Activated effector memory CD4-positive, alpha-beta T cell treated with anti-CD3 and anti-CD28 coated beads, Interleukin-2, amount 50 U/mL, for 16 hours (primary cell): ENCODE measurements at places on chromosomes 6 and 20.
A peak's percentile ranks its signal among the peaks of the same experiment; 100 is the strongest.

DNA sequence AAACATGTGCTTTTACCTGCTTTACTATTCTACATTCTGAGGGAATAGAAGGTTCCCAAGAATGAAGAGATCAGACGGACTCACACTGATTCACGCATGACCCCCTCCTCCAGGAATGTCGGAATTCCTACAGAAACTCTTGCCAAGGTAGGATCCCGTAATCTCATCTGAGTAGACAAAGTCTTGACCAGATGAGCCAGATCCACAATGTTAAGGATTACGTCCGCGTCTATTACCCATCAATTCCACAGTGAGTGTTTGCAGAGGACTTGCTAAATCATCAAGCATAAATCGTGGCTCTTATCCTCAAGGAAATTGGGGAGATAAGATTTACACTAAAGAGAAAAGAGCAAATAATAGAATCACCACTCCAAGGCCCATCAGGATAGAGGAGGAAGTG, 245.9 kb upstream of the FOXQ1 start:
- DNase-seq: no peak

GRCh38 chr6:168374541-168375071, 55.0 kb upstream of the DACT2 start:
- no peak for DNase-seq

DNA sequence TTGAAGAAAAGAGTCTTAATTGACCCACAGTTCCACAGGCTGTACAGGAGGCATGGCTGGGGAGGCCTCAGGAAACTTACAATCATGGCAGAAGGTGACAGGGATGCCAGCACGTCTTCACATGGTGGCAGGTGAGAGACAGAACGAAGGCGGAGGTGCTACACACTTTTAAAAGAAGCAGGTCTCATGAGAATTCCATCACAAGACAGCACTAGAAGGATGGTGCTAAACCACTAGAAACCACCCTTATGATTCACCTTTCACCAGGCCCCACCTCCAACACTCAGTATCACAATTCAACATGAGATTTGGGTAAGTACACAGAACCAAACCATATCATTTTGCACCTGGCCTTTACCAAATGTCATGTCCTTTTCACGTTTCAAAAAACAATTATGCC, 20.9 kb downstream of the TAGAP start:
- peak; percentile 67 for DNase-seq

DNA sequence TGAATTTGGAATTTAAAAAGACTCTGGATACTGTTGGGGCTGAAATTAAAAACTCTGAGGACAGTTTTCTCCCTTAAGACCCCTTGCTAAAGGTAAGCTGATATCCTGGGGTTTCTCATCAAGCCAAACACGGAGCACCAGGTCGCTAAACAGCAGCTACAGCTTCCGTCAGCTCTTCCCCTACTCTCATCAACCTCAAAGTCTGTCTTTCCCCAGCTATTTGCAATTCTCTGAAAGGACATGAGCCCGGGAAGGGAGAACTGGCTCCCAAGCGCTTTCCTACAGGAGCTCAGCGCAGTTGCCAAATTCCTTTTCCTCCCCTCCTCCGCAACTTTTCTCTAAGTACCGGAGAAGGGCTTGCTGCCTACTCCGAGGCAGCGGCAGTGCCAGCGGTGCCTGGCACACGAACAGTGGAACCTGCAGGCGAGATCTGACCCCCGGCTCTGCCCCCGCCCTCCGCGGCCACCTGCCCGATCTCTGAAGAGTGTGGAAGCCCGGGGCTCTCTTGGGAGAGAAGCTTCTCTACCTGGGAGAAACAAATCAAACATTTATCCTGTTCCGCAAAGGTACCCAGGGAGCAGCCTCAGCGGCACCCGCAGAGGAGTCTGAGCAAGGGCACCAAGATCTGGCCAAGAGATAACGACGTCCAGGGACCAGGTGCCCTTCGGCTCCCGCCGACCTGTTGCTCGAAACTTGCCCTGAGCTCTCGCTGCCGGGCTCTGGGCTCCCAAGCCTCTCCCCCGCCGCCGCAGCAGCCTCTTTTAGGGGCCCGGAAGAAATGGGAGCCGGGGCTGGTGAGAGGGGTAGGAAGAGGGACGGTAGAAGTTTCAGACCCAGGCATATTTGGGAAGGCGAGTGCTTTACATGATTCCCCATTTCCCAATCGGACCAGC, 2.2 kb downstream of the CBLN4 start:
- DNase-seq: no peak

DNA sequence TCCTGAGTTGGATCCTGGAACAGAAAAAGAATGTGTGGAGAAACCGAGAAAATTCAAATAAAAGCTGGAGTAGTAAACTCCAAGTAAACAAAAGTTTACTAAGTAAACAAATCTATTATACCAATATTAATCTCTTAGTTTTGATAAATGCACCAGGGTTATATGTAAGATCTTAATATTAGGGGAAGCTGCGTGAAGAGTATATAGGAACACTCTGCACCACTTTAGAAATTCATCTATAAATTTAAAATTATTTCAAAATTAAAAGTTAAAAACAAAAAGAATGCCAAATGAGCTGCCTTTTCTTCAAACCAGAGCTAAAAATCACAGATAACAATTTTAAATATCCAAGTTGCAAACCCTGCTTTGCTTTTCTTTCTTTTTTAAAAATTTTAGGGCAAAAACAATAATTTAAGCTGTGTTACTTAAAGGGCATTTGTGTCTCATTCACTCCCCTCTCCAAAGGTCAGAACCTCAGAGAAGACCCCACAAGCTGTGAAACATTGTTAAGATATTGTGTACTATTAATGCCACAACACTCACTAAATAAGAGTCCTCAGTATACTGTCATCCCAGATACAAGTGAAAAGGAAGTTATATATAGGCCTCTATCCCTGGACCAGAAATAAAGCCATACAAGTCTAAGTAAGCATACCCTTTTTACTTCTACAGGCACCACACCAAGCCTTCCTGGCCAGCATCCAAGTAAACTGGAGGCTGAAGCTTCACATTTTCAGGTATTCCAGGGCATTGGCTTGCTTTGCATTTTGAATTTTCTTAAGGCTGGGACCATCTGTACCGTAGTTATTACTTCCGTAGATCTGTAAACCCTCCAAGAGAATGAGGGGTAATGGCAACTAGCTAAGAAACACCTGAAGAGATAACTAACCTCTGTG, 7.0 kb downstream of the DNAAF9 start:
- no peak for DNase-seq

GRCh38 chr20:38307371-38308046, 3.6 kb downstream of the BPI start:
- peak; percentile 31 for DNase-seq

DNA sequence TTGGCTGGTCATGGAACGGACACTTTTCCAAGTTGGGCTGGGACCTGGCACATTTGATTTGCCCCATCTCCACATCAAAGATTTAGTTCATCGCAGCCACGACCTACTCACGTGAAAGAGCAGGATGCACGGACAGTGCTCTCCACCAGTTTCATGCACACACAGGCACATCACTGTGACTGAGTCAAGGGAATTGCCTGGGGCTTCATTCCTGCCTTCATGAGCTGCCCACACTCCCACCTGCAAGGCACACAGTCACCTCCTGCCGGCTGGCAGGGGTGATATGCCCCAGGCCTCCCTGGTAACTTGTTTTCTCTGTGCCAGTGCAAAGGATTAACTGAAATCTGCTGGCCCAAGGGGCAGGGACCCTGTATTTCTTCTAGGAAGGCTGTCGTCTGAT, 23.3 kb upstream of the CST1 start:
- DNase-seq: no peak

DNA sequence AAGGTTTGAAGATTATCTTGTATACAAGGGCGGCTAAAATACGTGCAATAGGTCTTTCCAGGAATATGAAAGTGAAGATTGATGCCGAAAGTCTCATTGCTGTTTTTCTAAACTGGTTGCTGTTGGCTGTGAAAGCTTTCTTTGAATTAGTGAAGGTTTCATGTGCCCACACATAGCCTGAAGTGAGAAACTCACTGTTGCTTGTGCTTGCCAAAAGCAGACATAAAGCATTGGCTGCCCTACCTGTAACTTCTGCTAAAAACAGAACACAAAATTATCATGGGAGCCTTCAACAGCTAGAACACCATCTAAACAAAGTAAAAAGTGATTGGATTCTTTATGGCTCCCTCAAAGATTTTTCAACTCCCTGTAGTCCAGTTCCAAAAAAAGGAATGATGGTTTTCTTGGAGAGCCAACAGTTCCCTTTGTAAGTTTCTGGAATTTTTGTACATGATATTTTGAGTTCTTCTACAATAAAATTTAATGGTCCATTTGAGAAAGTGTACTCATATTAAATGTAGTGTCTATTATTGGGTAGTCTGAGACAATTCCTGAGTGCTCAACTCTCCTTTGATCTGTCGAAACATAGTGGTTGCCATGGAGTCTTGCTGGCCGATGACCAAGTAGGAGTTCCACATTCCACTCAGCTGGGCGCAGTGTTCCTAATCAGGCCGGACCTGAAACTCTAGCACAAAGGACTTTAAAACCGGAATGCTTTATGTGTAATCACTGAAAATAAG, 68.5 kb downstream of the PLEKHG1 start:
- DNase-seq: no peak

GRCh38 chr6:38307740-38308139, 332.0 kb downstream of the BTBD9 start:
- DNase-seq: no peak

DNA sequence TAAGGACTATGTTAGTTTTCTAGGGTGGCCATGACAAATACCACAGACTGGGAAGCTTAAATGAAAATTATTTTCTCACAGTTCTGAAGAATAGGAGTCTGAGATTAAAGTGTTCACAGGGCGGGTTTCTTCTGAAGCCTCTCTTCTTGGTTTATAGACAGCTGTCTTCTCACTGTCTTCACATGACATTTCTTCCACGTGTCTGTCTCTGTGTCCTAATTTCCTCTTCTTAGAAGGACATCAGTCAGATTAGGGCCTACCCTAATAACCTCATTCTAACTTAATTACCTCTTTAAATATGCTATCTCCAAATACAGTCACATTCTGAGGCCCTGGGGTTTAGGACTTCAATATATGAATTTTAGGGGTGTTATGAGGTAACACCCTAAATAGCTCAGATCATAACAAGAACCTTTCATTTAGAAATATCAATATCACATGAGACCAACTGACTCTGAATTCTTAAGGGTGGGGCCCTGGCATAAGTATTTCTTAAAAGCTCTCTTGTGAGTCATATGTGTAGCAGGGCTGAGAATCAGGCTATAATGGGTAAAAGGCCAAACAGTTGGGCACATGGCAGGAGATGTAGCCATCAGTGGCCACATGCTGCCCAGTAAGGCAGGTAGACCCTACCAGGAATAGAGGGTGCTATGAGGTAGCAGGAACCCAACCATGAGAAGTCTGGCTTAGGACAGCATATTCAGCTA, 62.0 kb upstream of the TENT5A start:
- no peak for DNase-seq

DNA sequence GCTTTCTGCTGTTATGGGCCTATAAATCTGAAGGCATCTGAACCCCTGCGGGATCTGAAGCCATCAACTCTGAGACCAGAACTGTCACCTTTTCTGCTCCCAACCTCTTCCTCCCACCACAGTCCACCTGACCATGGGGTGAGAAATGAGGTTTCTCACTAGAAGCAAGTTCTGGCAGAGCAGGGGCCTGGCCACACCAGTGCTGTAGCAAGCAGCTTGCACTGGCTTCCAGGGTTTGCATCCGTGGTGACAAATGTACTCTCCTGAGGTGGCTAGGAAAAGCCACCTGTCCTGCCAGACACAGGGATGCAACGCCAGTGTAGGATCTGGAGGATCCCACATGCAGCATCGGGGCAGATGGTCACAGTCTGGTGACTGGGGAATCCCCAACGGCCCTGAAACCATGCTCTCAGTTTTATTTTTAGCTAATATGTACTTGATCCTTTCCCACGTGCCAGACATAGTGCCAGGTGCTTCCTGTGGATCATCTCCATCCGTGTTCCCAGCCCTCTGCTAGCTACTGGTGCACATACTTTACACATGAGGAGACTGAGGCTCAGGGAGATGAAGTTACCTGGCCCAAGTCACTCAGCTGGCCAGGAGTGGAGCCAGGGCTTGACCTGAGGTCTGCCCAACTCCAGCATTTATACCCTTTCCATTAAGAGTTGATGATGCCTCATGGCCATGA, 122.1 kb upstream of the SPACA1 start:
- no peak for DNase-seq

DNA sequence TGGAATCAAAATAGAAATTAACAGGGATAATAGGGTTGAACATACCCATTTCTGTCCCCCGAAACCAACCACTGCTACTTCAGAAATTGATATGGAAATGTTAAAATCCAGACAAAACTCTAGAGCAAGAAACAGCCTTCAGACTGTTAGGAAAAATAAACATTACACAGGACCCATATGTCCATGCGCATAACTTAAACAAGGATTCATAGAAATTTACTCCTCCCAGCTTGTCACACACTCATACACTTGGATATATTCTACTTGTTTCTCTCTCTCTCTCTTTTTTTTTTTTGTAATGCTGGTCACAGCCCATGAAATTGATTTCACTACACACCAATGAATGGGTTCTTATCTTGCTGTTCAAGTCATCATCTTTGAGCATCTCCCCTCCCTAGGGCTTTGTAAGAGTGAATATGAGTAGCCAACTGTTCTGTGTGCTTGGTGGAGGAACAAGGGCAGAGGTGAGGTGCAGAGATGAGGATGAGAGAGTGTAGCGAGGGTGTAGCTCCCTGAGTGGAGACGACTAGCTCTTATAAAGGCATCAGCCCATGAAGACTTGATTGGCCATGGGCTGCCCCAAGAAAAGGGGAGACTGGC, 61.8 kb upstream of the MLN start:
- DNase-seq: no peak

- DNase-seq: no peak
Measured at GRCh38 chr6:108627692-108628550, 67.2 kb downstream of the FOXO3 start.

DNA sequence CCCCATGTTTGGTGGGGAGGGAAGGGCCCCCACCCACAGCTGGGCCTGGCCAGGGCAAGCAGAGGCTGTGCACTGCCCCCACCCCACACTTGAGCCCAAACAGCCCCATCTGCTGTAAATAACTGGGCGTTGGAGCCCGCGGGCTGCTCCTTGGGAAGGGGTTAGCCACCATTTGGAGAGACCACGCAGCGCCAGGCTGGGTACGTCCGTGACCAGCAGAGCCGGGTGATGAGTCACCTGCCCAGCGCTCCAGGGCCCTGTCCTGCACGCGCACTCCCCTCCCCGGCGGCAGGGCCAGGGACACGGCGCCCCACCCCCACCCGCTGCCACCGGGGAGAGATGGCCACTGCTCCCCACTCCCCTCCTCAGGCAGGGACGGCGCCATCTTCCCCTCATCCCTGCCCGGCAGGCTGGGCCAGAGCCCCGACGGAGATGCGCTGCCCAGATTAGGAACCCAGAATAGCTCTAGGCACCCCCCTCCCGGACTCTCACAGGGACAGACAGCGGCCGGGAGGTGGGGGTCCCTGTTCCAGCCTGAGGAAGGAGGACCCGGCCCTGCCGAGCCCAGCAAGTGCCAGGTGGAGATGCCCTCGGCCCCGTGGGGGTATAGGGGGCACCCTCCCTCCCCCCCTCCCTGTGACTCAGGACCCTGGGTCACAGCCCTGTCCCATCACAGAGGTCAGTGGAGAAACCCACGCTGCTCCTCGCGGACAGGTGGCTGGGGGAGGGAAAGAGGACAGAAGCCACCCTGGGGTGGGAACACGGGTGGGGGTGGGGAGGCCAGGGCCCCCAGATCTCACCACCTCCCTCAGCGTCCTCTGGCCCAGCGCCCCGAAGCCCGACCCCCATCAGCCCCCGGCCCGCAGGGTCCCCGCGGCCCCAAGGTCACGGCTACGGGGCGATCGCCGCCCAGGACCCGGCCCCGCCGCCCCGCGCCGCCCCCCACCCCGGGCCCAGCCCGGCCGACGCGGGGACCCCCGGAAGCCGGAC, 642 bp downstream of the EEF1A2 start:
- no peak for DNase-seq

GRCh38 chr20:47540443-47541354, 39.0 kb downstream of the NCOA3 start:
- DNase-seq: no peak

- no peak for DNase-seq
Measured at GRCh38 chr6:63269470-63269869, 50.3 kb downstream of the LGSN start.
